Right renal pelvis (tissue), 4 donors: ENCODE measurements at places on chromosomes 3 and 15.

- DNase-seq = no peak
These were observed 604 bp downstream of the LTK start for GRCh38 chr15:41512940-41513505.

GRCh38 chr3:66756468-66757036, 241.6 kb upstream of the KBTBD8 start:
- DNase-seq = no peak

DNA sequence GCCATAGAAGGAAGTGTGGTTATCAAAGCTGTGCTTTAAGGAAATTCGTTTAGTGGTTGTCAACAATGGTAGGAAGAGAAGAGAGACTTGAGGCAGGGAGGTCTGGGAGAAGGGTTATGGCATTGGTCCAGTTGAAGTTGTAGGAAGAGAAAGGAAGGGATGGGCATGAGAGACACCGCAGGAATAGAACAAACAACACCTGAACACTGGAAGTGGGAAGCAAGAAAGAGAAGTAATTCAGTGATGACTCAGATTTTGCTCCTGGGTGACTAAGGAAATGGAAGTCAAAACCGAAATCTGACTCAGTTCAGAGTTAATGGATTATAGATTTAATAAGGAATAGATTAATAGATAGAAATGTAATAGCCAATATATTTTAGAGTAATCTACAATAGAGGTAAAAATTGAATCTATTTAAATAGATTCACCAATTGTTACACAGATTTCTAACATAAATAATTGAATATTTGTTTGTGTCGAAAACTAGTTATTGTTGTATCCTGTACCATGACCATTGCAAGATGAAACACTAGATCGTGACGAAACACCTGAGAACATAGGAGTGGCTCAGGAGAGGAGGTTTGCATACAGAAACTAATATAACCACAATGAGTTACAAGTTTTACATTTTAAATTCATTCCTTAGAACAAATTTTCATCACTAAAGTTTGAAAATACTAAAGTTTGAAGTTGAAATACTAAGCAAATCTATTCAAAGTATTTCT, 36.0 kb downstream of the THBS1 start:
- DNase-seq = no peak

DNA sequence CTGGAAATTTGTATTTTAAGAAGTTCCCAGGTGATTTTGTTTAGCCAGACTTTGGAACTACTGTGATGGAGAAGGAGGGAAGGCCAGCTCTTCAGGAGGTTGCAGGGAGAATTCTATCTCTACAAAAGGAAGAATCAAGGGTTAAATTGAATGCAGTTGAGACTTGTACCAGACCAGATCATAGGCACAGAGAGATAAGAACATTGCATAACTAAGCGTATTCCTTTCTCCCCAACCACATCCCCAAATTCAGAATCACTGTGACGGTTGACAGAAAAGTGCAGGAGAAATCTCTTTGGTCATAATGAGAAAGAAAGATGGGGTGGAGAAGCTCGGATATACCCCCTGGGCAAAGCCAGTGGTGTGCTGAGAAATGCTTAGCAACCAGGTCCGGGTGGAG, 7.2 kb downstream of the PLD1 start:
- DNase-seq = no peak

- no peak for DNase-seq
These were observed 168.1 kb upstream of the SATB1 start for GRCh38 chr3:18593231-18593630.
